HTR-8/SVneo (cell line): ENCODE measurements at places on chromosomes 4 and X.

DNA sequence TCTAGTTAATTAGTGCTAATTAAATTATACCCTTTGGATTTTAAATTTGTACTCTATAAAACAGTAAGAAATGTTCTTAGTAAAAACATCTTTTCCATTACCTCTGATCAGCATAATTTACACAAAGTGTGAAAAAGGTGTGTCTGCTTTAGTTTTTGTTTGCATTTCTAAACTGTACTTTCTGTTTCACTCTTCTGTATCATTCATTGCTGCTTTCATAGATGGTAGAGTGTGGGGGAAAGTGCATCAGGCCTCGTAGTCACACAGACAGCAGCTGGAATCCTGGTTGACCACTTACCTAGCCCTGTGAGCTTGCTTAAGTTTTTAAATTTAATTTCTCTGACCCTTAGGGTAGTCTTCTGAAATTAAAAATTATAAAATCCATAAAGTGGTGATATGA, 275.4 kb upstream of the PITX2 start:
- DNase-seq: no peak

- DNase-seq: no peak
These were observed 1487.3 kb downstream of the PCDH7 start for GRCh38 chr4:32207456-32207855.

GRCh38 chr4:123406872-123407271, 10.3 kb downstream of the SPRY1 start:
- DNase-seq: no peak

DNA sequence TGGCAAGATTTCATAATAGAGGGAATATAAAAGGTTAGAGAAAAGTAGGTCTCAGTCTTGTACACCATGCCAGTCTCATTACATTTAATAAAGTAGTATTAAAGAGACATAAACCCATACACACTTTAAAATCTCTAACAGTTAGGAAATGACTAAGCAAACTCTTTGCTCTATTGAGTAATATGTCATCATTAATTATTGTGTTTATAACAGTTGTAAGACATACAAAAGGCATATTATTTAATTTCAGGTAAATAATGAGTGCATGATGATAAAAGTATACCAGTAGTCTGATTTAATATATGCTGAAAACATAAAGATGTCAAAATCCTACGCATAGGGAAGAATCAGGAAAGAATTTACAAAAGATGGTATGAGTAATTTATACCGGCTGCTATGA, 31.0 kb upstream of the FGG start:
- no peak for DNase-seq

GRCh38 chrX:77743720-77744119, 42.3 kb downstream of the ATRX start:
- DNase-seq: no peak

DNA sequence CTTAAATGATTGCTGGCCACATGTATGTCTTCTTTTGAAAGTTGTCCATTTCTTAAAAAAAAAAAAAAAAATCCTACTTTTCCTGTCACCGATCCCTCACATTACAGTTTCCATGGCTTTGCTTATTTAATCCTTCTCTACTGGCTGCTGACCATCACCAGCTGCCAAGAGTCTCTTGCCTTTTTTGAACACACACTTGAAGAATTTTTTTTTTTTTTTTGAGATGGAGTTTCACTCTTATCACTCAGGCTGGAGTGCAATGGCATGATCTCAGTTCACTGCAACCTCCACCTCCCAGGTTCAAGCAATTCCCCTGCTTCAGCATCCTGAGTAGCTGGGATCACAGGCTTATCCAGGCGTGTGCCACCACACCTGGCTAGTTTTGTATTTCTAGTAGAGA, 134.0 kb downstream of the ANXA5 start:
- no peak for DNase-seq

DNA sequence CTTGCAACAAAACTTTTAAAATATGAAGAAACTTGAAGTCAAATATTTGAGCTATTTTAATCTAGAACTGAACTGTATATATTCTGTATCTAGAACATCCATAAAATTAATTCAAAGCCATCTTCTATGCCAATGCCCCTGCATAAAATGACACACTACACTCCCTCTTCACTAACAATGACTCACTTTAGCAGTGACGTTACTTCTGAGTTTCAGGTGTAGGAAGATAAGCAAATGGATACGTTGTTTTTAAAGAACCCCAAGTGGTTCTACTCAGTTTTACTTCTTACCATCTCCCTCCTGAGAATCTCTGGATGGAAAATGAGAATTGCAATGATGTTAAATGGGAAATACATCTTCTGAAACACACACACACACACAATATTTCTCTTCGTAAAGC, 45.2 kb downstream of the CXXC4 start:
- DNase-seq: no peak

GRCh38 chr4:4491396-4491893, 50.4 kb downstream of the STX18 start:
- DNase-seq: no peak

GRCh38 chr4:26729547-26729946, 131.1 kb upstream of the STIM2 start:
- no peak for DNase-seq

DNA sequence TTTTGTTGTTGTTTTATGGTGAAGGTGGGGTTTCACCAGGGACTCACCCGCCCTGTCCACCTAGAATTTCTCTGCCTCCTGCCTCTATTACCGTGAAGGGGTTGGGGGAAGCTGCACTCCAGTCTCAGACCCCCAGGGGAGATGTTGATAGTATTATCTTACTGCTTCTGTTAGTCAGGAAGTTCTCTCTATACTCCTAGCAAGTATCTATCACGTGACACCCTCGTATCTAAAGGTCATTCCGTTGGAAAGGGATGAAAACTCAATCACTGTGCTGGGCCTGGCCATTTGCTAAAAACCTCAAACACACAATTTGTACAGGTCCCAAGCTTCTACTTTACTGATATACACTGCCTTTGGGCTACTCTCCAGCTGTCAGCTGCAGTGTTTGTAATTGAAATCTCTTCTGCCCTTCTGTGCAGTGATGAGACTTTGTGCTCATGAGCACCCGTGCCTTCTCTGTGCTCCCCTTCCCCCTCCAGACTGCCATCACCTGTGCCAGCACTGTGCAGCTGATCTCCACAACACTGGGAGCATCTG, 188.5 kb upstream of the ANXA3 start:
- no peak for DNase-seq

- DNase-seq: no peak
These were observed 52.6 kb downstream of the NAF1 start for GRCh38 chr4:163113921-163114713.
